CD4-positive, alpha-beta T cell treated with Interferon gamma for 1 hour (primary cell): ENCODE measurements at places on chromosomes 13 and 19.
A peak's percentile ranks its signal among the peaks of the same experiment; 100 is the strongest.

DNA sequence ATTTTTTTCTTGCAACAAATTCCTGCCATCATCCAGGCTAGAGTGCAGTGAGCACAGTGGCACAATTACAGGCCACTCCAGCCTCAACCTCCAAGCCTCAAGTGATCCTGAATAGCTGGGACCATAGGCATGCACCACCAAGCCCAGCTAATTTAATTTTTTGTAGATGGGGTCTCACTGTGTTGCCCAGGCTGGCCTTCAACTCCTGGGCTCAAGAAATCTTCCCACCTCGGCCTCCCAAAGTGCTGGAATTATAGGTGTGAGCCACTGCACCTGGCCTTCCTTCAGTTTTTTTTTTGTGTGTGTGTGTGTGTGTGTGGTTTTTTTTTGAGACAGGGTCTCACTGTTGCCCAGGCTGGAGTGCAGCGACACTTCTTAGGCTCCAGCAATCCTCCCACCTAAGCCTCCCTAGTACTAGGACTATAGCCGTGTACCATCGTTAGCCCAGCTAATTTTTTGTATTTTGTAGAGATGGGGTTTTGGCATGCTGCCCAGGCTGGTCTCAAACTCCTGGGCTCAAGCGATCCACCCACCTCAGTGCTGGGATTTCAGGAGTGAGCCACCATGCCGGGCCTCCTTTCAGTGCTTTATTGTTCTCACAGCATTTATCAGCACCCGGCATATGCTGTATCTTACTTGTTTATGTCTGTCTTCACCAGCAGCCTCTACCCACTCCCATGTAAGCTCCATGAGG, 5.9 kb upstream of the SRRM5 start:
- DNase-seq = no peak

DNA sequence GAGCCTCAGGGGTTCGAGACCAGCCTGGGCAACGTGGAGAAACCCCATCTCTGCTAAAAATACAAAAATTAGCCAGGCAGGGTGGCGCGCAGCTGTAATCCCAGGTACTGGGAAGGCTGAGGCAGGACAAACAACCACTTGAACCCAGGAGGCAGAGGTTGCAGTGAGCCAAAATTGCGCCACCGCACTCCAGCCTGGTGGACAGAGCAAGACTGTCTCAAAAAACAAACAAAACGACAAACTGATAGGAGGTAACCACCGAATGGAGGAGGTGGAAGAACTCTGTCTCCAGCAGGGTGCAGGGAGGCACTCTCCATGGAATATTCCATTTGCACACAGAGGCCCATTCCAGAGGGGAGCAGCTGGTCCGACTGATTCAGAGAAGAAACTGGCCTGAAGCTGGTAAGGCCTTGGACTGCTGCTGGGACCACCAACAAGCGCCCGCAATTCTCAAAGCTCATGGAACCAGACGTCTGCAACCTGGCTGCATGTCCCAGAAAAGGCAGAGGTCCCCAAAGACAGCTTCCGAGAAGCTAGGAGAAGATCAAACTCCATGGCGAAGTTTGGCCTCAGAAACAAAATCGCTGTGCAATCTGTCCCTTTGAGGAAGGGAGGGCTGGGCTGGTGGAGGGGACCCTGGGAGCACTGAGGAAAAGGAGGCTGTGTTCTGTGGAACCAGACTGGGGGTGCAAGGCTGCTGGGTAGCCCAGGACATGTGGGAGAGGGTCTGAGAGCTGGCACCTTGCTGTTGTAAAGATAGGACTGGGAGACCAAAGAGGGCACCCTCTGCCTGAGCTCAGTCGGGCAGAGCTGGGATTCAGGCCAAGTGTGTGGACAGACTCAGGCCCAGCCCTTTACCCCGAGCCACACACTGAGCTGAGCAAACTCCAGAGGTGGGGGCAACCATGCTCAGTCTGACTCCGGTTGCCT, 35.2 kb downstream of the SLC25A42 start:
- DNase-seq = no peak

- DNase-seq = no peak
Measured at GRCh38 chr19:12783291-12783848, 7.9 kb upstream of the JUNB start.

GRCh38 chr13:99357131-99357596, 50.0 kb upstream of the GPR183 start:
- DNase-seq = peak; percentile 43

DNA sequence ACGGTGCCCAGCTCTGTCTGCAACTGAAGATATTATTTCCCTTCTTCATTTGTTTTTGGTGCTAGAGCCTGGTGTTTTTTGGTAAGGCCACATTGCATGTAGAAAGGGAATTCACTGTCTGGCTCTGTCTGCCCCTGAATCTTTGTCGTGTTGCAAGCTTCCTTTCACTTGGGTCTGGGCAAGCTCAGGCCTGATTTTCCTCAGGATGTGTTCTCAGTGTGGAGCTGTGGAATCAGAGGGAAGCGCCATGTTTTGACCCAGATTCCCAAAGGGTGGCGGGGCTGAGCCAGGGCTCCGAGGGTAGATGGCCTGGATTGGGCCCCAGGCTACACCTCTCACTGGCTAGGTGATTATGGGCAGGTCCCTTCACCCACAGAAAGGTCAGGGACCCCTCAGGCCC, 8.6 kb downstream of the PRKCSH start:
- no peak for DNase-seq

GRCh38 chr13:99276706-99277105, 18.5 kb upstream of the GPR18 start:
- DNase-seq = no peak

GRCh38 chr13:39370554-39370953, 232.4 kb downstream of the LHFPL6 start:
- DNase-seq = no peak

DNA sequence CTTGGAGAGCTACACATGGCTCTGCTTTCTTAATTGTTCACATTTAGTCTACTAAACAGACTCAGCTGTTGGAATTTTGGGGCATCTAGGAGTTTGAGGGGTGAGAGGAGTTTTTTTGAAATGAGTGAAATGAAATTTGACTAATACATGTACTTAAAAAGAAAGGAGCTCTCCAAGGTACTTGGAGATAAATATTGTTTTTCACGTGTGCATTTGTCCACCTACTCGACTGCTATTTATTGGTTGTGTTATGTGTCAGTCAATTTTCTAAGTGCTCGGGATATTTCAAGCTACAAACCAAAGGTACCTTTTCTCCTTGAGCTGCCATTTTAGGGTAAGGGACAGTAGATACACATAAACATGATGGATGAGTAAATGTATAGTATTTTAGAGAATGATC, 697.0 kb downstream of the LIG4 start:
- no peak for DNase-seq

DNA sequence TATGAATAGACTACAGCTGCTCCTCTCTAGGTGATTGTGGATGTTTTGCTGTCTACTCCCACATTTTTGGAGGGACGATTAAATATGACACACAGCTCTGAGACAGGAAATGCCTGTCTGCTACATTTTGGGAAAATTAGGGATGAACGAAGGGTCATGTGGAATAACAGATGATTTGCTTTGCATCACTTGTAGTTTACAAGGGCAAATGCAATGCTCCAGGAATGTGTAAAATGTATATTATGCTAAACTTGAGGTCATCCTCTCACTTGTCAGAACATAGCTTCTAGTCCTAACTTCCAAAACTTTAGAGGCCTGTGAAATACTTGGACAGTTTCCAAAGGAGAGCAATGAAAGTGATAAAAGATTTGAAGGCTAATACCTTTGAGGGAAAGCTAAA, 284.2 kb upstream of the DACH1 start:
- DNase-seq = no peak

GRCh38 chr13:31213651-31214289, 14.0 kb downstream of the B3GLCT start:
- no peak for DNase-seq

- DNase-seq = no peak
Measured at GRCh38 chr13:27969082-27969865, at the start of gene CDX2. Gene CDX2 (minus strand): TSS chr13:27969315. CDS start chr13:27969006, 309 bp downstream.

GRCh38 chr13:44566601-44567000, 9.5 kb downstream of the TSC22D1 start:
- DNase-seq = no peak

DNA sequence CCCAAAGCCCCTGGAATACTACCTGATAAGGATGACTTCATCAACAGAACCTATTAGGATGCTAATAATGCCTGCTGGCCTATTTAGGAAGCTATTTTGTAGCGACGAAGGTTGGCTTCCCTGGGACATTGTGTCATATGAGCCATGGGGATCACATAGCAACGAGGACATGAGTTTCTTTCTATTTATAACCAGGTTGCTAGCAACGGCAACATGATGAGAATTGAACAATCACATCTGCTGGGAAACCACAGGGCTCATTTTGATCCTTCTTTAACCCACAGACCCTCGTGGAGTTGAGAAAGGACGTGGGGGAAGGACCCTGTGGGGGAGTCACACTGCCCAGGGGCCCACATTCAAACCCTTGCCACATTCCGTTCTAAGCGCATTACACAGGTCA, 172.2 kb downstream of the COL4A1 start:
- DNase-seq = no peak

GRCh38 chr13:28301839-28302238, 163.5 kb downstream of the PAN3 start:
- DNase-seq = no peak

DNA sequence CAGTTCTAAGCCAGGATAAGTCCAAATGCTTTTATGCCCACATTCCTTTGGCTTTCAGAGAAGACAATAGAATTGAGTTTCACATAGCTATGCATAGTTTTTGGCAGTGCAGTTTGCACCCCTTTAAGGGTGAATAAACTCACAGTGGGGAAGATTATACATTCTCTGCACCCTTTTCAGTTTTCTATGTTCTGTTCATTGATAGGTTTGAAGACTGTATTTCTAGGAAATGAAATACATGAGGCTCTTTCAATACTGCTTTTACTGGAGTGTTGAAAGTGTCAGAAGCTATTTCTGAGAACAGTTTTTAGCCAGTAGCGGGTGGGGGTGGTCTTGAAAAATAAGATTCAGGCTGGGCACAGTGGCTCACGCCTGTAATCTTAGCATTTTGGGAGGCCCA, 46.2 kb downstream of the IPO5 start:
- no peak for DNase-seq

GRCh38 chr13:71408416-71408815, 458.6 kb downstream of the DACH1 start:
- DNase-seq = no peak

DNA sequence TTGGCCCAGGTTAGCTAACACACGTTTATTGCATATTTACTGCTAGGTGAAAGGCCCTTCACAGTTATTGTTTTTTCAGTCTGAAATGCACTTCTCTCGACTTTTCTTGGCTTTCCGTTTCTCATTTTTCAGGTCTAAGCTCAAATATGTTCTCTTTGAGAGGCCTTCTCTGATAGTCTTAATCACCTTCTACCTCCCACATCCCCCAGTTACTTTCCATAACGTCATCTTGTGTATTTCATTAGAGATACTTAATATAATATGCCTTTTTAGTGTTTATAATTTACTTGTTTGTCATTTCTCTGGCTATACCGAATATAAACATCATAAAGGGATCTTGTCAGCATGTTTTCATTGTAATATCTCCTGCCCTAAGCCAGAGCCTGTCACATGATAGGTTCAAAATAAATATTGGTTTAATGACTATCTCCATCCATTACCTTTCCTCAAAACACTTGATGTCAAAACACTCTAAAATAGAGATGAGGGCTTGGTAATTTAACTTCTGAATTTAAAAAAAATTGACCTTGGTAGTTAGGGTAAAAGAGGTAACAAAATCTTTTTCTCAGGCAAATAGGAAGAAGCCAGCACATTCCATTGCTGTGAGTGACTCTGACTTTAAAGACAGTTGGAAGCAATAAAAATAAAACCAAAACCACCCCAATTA, 168.6 kb upstream of the RFC3 start:
- DNase-seq = no peak

DNA sequence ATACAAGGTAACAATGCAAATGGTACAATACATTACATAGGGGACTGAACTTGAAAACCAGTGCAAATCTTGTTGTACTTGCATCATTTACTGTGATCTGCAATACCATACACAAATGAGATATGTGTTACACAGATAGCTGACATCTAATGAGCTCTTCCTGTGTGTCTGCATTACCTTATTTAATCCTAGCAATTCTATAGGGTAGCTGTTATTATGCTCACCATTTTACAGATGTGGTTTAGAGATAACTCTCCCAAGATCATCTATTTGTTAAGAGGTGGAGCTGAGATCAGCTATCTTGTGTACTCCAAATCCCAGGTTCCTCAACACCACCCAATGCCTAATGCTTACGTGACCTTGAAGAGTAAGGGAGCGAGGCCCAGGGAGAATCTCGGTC, 21.4 kb upstream of the SERP2 start:
- DNase-seq = no peak

DNA sequence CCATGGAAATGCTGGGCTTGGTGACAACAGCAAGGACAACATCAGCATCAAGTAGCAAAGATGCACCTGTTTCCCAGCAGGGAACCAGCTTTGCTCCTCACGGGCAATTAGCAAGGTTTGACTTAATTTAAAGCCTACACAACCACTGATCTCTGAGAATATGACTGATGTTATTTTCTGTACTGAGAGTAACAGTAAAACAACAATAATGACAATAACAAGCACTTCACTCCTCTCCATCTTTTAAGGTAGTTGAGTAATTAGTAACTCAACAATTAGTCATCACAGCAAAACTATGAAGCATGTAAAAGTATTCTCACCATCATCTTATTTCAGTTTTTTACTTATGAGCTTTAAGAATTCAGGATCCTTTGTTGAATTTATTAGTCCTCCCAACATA, 37.3 kb downstream of the ENOX1 start:
- DNase-seq = no peak

GRCh38 chr13:51958217-51958547, 53.1 kb downstream of the ATP7B start:
- DNase-seq = no peak

DNA sequence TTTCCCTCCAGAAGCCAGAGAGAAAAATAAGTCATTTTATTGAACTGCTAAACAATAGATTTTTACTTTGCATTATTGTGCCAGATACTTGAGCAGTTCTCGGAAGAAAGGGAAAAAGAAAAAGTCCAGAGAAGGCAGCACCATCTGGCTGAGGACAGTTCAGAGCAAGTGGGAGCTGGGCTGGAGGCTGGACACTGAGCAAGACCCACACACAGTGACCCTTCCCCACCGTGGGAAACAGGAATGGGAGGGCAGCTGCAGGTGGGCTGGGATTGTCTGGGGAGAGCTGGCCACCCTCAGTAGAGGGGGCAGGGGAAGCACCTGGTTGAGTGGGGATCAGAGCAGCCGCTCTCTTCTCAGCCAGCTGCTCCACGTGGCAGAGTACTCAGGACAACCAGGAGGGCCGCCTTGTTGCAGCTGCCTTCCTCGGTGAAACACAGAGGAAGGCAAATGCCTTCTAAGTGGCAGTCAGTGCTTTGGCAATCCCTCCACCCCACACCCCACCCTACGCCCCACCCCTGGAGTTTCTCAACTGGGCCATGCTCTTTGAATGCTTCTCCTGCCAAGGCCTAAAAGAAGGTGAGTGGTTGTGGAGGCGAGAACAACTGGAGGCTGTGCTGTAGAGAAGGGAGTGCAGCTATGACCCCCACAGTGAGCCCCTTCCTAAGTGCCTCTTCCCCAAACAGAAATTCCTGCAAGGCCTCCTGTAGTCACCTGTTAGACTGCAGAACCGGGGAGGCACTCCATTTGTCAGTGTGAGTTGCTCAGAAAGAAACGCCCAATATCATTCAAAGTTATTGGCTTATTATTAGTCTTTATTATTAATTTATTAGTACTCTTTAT, 179.3 kb downstream of the ZIC5 start:
- no peak for DNase-seq
